ENCODE measurements at places on chromosomes 5 and 9.

DNA sequence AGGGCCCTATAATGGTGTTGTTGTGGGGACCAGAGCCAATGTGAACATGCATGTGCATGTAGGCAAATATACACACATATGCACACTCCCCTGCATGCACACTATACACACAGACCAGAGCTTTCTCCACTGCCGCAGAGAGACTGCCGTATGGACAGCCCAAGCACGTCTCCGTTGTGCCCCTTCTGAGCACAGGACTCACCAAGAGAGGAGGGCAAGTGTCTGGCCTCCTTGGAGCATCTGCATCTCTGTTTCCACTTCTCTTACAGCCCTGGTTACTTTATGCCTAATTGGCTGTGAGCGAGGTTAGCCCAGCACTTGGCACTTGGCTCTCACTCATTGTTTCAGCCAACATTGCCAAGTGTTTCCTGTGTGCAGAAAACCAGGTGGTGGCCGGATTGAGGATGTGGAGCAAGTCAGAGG is 30.4 kb downstream of the CSF2 start:
- DNase-seq: no peak

GRCh38 chr9:38441347-38442085 is 17.3 kb upstream of the IGFBPL1 start:
- DNase-seq: no peak

- peak; percentile 45 for DNase-seq
Measured at GRCh38 chr5:31614151-31615020, 24.5 kb upstream of the PDZD2 start.

- DNase-seq: no peak
Measured at GRCh38 chr5:131272724-131273123, 8.9 kb downstream of the CDC42SE2 start.

DNA sequence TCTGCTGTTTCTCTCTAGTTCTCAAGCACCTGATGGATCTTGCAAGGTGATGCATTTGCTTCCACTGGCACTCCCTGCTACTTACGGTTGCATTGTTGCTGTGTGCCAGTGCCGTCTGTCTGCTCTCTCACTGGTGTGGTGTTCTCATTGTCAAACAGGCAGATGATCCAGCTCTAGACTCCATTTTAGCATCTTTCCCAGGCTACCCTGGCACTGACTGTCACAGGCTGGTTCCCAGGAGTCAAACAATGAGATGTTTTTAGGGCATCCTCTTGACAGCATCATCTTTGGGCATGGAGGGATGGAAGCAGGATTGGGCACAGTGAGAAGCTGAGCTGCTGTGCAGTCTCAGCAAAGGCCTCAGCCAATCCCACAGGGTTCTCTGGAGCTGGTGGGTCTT is 12.9 kb downstream of the MTRR start:
- no peak for DNase-seq

DNA sequence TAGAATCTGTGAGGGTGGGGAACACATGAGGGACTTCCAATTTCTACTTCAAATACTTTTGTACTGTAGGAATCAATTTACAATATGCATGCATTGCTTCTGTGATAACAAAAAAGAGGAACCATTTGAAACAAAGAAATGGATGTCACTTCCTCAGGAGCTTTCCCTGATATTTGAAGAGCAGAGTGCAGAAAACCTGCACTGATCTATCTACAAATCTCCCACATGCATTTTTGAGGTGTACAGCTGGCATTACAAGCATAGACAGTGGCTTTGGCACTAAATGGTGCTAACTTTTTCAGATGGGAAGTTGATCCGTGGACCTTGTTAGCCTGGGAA is 27.7 kb downstream of the YIPF5 start:
- peak; percentile 3 for DNase-seq

DNA sequence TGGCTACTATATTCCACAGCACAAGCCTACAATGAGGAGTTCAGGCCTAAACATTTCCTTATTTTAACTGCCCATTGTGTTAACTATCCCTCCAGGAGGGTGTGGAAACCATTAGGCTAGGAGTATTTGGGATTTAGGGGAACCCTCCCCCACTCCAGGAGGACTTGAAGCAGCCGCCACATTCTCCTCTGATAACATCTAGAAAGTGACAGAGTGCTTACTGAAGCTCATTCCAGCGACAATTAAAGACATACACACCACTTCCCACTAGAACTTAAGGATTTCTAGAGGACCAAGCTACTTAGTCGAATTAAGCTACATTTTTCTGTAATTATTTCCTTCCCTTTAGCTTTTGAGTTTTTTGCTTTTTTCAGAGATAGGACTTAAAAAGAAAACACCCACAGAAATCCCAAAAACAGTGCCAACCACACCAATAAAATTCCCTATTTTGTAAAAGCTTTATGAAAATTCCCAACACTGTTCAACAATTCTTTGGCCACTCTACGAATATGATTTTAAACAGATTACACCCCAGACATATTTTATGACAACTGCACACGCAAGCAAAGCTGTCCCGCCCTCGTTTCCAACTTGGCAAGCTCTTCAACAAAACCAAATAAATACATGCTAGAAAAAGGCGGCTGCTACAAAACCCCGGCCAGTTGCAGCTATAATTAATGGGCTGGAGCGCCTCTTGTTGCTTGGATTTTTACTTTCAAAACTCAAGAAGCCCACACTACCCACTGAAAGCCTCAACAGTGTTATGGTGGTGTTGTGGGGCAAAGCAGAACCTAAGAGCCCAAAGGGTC is 4.5 kb downstream of the ROR2 start:
- DNase-seq: peak; percentile 19

GRCh38 chr5:180873615-180874520 is 12.8 kb upstream of the ZFP62 start:
- DNase-seq: peak; percentile 85

DNA sequence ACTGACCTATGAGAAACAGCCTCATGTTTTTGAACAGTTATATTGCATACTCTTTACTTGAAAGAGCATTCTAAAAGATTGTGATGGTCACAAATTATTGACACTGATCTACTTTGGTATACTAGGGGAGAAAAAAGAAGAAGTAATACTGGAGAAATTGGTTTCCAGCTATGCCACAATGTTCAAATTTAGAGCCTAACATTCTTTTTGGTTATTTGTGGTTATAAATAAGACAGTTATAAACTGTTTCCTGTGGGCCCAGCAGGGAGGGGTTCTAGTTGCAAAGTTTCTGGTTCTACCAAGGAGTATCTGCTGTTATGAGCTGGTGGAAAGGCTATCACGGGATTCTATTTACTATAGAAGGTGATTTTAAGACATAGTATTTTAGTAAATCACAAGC is 4.8 kb downstream of the CWC27 start:
- DNase-seq: peak; percentile 24

- no peak for DNase-seq
Measured at GRCh38 chr5:125717209-125717608, 706.0 kb upstream of the GRAMD2B start.

DNA sequence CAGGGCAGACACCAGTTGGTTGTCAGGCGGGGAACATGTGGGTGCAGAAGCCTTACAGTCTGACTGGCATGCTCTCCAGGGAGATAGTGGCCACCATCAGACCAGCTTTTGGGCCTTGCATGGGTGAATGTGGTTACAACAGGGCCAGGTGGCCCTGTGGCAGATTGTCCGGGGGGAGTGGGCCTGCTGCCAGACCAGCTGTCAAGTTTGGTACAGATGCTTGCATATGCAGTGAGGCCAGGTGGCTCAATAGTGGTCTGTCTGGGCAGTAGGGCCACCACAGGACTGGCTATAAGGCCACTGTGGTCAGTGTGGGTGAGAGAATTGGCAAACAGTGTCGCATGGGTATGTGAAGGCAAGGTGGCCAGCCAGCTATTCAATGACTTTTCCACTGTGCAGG is 148.7 kb downstream of the FAM174A start:
- DNase-seq: no peak

DNA sequence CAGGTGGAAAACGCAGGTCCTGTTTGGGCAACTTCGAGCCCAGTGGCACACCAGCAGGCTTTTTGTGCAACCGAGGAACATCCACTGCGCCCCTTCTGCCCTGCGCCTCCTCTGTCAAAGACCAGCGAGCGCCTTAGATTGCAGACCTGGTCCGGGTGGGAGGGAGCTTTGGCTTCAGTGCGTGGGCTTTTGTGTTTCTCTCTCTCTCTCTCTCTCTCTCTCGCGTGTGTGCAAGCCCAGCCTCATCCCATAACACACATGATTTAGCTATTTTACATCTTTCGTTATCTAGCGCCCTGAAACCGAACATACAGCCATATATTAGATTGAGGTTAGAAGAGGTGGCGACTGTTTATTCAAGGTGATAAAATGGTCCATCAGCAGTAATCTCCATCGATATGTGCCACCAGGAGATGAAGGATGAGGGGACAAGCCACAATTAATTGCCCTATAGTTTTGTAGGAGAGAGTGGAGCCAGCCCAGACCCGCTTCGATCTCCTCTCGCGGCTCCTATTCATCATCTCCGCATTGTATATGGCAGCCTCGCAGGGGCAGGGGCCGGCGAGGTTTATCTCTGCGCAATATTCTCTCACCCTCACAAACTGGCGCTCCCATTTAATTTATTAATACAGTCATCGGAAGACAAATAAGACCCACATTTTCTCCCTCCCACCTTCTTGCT is 5.3 kb downstream of the PRDM6 start:
- DNase-seq: no peak

DNA sequence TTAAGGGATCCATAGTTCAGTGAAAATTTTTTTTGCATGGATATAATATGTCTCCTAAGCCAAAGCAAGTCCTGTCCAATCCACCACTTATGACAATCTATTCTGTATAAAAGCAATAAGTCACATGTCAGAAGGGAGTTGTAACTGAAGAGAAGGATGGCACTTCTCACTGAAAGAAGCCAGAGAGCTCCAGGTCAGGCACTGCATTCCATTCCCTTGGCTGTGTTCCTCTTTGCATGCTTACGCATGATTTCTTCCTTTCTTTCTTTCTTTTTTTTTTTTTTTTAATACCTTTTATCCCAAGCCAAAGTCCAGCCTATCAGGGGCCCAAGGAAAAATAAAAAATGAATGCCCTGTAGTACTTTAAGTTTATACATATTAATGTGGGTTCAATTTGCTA is 39.8 kb downstream of the MAMDC2 start:
- no peak for DNase-seq

- DNase-seq: no peak
Measured at GRCh38 chr5:39102684-39103155, 28.5 kb upstream of the RICTOR start.

- DNase-seq: no peak
Measured at GRCh38 chr5:9642621-9643020, 12.5 kb upstream of the TAS2R1 start.

DNA sequence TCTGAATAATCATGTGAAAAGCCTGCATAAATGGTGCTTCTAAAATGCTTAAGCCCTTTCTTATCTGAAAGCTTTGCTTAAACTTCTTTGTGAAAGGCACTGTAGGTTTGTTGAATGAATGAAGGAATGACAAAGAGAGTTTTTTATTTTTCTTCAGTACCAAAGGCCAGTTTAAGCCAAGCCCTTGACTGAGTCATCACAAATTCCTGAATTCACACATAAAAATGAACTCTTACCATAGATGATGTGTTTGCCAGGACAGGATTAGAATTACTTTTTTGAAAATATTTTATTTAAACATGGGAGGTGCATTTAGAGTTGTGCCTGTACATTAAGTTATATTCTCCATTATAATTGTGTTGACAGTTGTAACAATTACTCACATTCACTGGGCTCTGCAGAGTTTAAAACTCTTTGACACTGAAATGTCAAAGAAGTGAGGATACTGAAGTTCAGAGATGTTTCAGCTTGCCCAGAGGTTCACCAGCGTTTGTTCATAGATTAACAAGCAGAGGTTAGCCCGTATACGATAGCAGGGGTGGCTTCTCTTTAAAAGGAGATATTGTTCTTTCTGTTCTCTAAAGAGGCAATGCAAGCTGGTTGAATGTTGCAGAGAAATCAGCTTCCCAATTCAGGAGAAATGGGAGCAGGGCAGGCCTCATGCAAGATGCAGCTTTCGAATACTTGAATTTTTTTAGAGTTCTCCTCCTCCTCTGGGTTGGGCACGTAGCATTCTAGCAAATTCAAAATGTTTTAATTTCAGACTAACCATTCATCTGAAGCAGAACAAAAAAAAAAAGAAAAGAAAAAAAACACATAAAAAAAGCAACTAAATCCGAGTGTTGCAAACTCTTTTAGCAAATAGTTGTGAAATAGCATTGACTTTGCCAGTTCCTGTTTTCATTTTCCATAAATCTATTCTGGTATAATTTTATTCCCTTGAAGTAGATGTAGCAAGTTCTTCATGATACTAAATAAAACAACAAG is 358.7 kb upstream of the KLF4 start:
- peak; percentile 11 for DNase-seq

DNA sequence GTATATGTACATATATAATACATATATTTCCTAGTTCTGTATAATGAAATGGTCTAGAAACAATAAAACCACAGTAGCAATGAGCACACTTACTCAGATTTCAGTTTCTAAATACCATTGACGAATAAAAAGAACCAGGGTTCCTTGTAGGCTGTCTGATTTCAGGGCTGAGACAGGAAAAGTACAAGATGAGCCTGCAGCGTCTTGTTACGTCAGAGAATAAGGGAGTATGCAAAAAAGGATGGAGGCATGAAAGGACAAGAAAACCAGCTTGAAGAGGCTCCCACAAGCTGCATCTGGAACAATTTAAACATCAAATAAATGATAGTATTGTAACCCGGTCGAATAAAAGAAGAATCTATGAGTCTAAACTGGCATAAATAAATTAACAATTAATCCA is 17.8 kb upstream of the TIFAB start:
- no peak for DNase-seq

- DNase-seq: no peak
Measured at GRCh38 chr9:134939080-134939733, 21.5 kb upstream of the FCN1 start.

DNA sequence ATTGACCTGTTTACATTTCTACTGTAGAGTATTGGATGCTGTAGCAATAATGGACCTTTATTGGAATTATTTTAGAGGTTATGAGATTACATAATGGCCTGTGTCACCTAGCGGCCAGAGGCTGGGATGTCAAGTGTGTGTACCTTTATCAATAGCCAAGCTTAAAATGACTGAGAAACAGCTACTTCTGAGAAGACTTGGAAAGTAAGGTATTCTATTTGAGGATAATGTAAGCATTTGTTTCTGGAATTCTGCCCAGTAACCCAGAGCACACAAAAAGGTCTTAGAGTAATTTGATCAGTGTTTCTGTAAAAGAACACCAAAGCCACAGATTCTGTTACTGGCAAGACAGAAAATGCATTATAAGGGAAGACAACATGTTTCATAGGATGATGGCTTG is 116.8 kb downstream of the MACIR start:
- DNase-seq: no peak

GRCh38 chr5:102975045-102975444 is 144.9 kb downstream of the GIN1 start:
- peak; percentile 61 for DNase-seq

GRCh38 chr5:135643881-135644766 is 65.3 kb upstream of the CXCL14 start:
- DNase-seq: no peak

GRCh38 chr5:39063037-39063436 is 11.2 kb downstream of the RICTOR start:
- no peak for DNase-seq

GRCh38 chr9:133874659-133875058 is 117.5 kb downstream of the VAV2 start:
- no peak for DNase-seq

All from hematopoietic multipotent progenitor cell treated with erythropoietin and hydrocortisone succinate and interleukin-3 and kit ligand, for 6 days (in vitro differentiated cells).